AML-193 (cell line): ENCODE measurements at places on chromosomes 5 and 9.

DNA sequence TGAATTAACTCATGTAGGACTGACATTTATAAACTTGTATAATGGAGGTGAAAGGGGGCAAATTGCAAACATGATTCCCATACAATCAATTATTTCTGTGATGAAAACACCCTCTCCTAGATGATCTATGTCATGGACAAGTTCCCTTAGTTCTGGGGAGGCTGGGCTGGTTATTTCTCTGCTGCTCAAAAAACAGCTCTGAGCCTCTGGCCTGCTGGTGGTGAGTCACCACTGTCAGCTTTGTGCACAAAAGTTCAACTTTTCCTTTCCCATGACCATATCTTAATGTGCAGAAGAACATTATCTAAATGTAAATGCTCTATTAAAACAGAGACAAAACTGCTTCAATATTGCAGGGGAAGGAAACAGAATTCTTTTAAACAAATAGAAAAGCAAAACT lies 85.0 kb downstream of the HMHB1 start:
- no peak for DNase-seq

GRCh38 chr9:134225186-134225585 lies 60.8 kb upstream of the RNU6ATAC start:
- DNase-seq, result no peak

GRCh38 chr9:106864373-106865143 lies 1.6 kb downstream of the ZNF462 start:
- DNase-seq, result no peak

GRCh38 chr5:22621084-22621483 lies 232.1 kb downstream of the CDH12 start:
- no peak for DNase-seq

DNA sequence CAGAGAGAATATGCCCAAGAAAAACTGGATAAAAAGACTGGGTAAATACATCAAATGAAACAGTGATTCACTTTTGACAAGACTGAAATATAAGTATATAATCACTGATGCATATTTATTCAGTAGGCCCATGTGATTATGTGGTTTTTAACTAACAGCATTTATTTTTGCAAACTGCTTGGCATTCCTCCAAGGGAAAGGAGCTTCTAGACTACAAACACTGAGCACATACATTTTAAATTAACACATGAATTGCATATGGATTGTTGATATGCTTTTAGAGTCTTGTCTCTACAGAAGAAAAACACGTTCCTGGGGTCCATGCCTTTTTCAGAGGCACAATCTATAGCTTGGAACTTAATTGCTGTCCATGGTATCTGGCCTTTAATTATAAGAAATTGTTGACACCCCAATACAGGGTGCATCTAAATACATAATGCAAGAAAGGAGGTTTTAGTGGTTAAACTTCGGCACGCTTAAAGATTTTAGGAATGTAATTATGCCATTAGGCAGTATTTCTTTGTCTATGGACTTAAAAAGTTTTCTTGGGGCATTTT lies 6.9 kb upstream of the MEIKIN start:
- DNase-seq, result no peak

- DNase-seq, result no peak
Observed at GRCh38 chr9:18710065-18710464, 236.1 kb downstream of the ADAMTSL1 start.

DNA sequence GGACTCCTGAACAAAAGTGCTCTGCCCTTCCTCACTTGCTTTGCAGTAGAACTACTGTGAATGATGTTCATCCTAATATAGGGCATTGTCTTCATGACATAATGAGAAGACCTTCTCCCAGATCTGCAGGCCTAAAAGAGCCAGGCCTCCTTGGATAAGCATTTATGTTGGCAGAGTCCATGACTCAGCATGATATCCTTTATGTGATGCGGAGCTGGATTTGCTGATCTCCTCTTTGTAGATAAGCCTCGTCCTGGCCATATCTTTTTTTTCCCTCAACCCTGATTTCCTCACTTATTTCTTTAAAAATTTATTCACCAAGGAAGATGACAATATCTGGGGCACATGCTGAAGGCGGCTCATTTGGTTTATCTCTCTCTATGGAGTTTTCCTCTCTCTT lies 62.4 kb upstream of the TAS2R1 start:
- DNase-seq, result no peak

- no peak for DNase-seq
Observed at GRCh38 chr5:71662381-71662780, 56.7 kb upstream of the CARTPT start.

DNA sequence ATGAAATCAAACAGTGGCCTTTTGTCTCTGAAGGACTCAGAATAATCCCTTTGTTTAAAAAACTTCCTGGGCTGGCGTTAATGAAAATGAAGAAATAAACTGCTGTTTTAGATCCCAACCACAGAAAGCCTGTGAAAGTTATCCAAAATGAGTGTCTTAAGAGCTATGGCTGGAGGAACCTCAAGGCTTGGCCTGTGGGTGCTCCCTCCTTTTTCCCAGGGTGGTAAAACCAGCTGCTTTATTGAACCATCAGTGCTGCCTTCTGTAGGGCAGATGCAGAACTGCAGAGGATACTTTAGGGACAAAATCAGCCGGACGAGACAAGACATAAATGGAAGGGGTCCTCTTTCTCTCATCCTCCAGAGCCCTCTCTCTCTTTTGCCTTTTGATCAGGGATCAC lies 100.9 kb downstream of the SMARCA2 start:
- DNase-seq, result peak; percentile 25

DNA sequence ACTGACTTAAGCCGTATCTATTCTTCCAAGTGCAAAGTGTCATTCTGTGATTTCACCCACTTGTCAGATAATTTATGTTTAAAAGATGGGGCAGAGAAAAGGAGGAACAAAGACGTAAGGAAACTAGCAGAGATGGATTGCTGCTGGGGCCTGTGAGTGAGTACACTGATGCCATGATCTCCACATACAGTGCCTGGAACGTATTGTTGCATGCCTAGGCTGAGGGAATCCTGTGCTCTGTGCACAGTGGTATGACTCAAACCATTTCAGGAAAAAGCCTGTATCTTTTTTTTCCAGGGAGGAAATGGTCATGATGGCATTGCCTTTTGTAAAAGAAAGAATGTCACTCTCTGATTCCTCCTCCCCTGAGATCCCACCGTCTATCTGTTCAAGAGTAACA lies 359.5 kb upstream of the ADAMTS16 start:
- no peak for DNase-seq

GRCh38 chr5:135505973-135506372 lies 29.8 kb downstream of the NEUROG1 start:
- no peak for DNase-seq

DNA sequence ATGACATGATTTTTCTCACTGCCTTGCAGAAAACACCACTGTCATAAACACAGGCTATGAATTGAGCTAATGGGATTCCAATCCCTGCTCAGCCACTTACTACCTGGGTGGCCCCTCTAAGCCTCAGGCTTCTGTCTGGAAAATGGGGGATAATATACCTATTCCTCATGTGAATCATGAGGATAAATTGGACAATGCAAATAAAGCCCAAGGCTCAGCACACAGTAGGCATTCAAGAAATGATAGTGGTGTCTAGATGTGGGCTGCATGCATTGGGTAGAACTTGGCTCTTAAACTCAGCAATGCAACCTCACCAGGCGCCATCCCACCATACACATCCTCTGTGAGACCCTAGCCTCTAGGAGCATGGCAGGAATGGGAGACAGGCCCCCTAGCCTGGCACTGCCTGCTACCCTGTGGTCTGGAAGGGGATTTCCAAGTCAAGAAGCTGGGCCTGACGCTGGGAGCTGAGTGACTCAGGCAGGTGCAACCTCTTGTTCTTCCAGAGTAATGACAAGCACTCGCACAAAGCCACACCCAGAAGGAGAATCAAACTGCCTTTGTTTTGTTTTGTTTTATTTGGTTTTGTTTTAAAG lies 2.3 kb upstream of the TNIP1 start:
- DNase-seq, result no peak

DNA sequence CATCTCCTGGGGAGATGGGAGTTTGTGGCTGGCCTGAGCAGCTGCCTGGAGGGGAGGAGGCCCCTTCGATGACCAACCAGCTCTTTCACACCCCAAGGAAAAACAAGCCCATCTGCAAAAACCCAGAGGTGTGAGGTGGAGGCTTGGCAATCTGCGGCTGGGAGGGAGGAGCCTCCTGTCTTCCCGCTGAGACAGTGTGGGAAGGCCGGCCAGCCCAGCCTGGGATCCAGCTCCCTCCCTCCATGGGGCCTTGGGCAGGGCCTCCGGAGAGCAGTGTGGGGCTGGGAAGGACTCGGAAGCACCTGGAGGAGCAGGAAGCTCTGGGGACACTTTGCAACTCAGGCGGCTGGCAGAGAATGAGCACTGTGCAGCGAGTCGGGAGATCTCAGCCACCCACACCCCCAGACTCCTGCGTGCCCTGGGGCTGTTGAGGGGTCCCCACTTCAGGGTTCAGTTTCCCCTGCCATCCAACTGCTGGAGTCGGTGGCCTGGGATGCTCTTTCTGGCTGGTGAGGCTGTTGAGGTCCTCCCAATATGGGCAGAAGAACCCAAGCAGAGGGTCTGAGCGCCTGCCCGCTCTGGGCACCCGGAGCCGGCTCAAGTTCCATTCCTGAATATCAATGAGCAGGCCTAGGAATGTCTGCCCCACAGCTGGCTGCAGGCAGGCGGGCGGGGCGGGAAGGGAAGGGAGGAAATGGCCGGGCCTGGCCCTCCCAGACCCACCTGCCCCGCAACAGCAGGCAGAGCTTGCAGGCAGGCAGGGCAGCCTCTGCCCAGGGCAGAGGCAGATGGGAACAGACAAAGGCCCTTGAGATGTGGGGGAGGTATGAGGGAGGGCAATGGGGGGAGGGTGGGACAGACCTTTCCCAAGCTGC lies 101.1 kb downstream of the FGF18 start:
- no peak for DNase-seq

DNA sequence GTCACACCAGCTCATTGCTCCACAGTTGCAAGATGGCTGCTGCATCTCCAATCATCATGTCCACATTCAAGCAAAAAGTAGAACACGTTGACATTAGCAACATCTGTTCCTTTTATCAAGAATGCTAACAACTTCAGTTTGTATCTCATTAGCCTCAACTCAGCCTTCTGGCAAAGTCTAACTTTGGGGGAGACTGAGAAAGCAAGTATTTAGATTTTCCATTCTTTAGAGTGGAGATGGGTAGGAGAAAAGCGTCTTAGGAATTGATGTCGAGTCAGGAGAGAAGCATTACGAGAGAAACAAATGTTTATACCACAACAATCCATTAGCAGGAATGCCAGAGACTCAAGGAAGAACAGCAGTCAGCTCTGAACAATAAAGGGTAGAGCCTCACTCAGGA lies 446.3 kb downstream of the ENC1 start:
- no peak for DNase-seq

GRCh38 chr9:34570809-34571480 lies 18.6 kb downstream of the CNTFR start:
- DNase-seq, result no peak

GRCh38 chr9:71515107-71515506 lies 253.2 kb downstream of the CEMIP2 start:
- DNase-seq, result no peak

DNA sequence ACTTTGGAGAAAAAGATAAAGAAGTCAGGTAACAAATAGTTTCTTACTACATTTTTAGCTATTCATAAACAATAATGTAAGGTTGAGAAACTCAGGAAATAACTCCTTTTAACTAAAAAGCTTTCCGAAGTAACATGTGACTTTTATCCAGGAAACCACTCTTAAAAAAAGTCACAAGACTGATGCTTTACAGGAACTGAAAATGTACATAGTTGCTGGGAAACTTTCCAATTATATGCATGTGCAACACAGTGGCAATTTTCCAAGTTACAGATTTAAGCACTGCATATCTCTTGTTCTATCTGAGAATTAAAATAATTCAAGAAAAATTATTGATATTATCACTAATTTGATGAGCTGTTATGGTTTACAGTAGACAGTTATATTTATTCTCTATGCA lies 105.2 kb downstream of the CDH10 start:
- DNase-seq, result peak; percentile 17

DNA sequence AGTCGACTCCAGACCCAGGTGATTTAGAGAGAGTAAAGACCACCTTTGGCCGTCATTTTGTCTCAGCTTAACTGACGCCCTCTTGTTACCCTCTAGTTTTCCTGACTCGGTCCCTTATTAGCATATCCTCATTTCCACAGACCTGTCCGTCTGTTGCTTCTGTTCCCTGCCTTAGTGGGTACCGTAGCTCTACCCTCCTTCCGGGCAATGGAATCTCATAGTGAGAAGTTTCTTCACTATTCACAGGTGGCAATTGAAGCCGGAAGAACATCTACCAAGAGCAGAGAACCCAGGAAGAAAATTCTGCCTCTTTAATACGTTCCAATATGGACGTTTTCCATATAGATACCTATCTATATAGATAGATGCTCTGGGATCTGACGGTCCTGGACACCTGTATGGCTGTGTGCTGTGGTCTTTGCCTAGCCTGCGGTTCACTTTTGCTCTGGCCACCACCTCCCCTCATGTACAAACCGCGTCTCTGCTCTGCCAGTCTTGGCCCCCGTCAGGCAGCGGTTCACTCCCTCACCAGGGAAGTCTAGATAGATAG lies 652 bp upstream of the TMEM161B start:
- no peak for DNase-seq
